ENCODE measurements at places on chromosomes 2 and 18.
A peak's percentile ranks its signal among the peaks of the same experiment; 100 is the strongest.

GRCh38 chr2:205543937-205544702 lies 138.2 kb upstream of the NRP2 start:
- no peak for DNase-seq

GRCh38 chr2:19408592-19408991 lies 50.2 kb upstream of the OSR1 start:
- DNase-seq = no peak

GRCh38 chr2:95031076-95031725 lies 5.7 kb downstream of the MAL start:
- no peak for DNase-seq

GRCh38 chr2:171747371-171747770 lies 60.1 kb downstream of the DYNC1I2 start:
- no peak for DNase-seq

GRCh38 chr18:67081482-67082211 lies 434.9 kb downstream of the DSEL start:
- DNase-seq = no peak

DNA sequence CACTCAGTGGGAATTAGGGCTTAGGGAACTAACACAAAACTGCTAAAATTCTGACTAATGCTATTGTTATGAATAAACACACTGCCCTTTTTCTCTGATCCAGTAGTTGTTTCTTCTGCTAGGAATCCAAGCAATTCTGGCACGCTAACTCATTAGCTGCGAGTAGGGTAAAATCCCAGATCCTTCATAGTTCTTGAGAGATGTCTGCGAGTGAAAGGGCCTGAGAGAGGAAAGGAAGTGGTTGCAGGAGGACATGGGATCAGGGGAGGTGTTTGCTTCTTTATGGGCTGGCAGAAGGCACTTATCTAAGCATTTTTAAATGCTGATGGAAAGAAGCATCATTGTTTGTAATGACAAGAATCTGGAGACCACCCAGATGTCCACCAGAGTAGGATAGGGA lies 9.4 kb downstream of the MAP3K19 start:
- no peak for DNase-seq

GRCh38 chr2:138239902-138240491 lies 261.6 kb upstream of the SPOPL start:
- no peak for DNase-seq

GRCh38 chr2:197134206-197134605 lies 176.4 kb downstream of the ANKRD44 start:
- DNase-seq = no peak

- DNase-seq = no peak
Observed at GRCh38 chr2:88054782-88055370, 707 bp downstream of the KRCC1 start.

GRCh38 chr2:218471036-218471435 lies 52.1 kb downstream of the VIL1 start:
- no peak for DNase-seq

- DNase-seq = no peak
Observed at GRCh38 chr18:9413576-9413975, 61.7 kb upstream of the RALBP1 start.

DNA sequence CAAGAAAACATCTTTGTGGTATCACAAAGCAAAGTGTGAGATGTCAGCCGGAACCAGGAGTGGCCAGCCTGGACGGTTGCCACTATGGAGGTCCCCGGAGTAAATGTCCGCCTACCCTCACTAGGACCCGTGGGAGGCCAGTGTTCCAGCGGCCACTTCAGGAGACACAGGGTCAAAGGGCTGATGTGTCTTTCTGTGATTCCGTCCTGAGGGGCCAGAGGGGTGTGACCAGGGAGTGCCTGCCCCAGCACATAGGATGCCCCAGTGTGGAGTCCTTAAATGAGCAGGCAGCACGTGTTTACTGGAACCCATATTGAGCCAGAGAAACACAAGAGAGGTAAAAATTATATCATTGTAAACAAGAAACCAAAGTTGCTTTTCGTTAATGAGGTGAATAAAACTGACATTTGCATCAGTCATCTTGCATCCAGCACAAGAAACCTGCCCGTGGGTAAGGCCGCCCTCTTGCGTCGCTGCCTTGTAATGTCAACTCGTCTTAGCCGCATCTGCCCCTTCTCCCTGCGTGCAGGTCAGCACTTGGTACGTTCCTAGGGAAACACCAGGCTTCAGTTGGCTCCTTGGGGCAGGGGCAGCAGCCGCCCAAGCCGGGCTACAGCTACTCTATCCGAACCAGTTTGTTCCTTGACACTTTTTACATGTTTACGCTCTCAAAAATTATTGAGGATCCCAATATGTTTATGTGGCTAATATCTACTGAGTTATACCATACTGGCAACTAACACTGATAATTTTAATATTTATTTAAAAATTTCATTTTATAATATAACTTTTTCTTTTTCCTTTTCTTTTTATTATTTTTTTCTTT lies 46.7 kb upstream of the LAPTM4A start:
- DNase-seq = peak; percentile 84

DNA sequence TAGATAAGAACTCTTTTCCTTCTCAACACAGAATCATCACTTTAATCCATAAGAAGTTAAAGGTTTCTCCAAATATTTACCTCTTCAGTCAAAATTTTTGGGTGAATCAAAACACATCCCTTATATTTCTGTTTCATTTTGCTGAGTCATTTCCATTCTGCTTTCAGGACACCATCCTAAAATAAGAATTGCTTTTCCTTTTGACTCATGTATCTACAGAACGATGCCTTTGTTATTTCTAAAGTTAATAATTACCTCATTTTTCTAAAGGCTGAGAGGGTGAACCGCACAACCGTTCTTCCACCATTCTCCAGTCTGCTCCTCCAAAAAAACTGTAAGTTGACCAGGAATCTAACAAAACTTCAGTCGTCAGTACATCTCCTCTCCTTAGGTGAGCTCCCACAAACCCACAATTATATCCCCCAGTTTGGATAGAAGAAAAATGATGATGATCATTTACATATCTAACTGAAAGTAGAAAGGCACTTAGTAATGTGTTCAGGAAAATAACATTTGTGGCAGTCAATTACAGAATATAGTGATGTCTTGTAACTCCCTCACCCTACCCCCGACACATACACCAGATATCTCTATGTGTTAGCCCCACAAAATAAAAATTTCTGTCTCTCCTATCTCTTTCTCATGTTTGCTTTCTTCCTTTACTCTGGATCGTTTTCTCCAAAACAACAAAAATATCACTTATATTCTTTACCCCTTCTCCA lies 162.5 kb downstream of the RAD51AP2 start:
- DNase-seq = no peak

GRCh38 chr2:124050833-124051497 lies 25.9 kb downstream of the CNTNAP5 start:
- no peak for DNase-seq

- no peak for DNase-seq
Observed at GRCh38 chr2:160477032-160477431, 16.6 kb downstream of the RBMS1 start.

DNA sequence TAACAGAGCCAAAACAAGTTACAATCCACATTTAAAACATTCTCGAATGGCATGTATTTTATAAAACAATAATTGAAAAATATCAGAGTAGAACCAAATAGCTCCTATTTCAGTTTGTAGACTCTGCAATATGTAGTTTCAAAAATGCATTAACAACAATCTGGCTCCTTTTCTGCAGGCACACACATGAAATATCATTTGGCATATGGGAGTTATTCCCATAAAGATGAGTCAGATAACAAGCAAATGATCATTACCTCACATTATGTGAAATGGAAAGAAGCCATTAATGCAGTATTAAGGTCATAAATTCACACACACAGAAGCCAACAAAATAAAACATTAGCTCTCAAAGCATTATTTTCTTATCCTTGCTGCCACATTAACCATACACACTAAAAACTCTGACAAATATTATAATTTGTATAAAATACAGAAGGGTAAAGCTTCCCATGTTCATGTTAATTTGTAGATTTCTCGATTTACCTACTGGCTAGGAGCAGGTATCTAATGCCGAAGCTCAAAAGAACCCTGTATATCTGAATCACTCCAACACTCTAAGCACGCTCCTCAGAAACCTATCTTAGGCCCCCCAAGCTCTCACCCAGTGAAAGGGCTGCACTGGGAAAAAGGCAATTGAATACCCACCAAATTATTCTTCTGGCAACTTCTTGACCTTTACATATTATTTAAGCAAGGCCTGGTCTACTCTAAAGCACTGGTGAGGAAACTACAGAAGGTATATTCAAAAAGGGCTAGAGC lies 13.8 kb downstream of the NBAS start:
- DNase-seq = no peak

Measured in NCI-H1105 treated with DMSO at 0.1 percent for 48 hours (cell line).